Activated CD8-positive, alpha-beta memory T cell treated with anti-CD3 and anti-CD28 coated beads, Interleukin-2, amount 10 ng/mL, durations not matched to agents 7 days and 5 days (primary cell): ENCODE measurements at places on chromosomes 12 and 14. TPM values are rescaled to one million over a fixed set of nuclear protein-coding genes. Genes with fewer than 3 reads are reported as not detected.

Gene PRICKLE1
- total RNA-seq, result 0.61 TPM

Gene RNASE4
- total RNA-seq, result 2.1 TPM

Gene MYF5
- total RNA-seq, result not detected

Gene WDHD1
- total RNA-seq, result 57.4 TPM

Gene SLC6A12
- total RNA-seq, result not detected
